D721Med (cell line): ENCODE measurements at places on chromosomes 1 and 21.

- no peak for DNase-seq
Observed at GRCh38 chr1:64898107-64898861, 68.1 kb downstream of the JAK1 start.

DNA sequence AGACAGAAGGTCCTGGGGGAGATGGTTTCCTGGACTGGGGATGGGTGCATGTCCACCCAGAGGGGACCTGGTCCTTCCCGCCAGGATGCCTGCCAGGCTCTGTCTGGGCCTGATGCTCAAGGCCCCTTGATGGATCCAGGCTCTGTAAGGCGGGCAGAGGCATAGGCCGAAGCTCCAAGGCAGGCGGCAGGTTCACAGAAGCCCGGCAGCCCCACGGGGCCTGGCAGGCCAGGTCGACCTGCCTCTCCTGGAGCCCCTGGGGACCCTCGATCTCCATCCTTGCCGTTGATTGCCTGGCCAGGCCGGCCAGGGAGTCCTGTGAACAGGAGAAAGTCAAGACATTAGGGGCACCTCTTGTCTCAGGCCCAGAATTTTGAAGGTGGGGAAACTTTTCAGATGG lies 16.0 kb downstream of the COL9A2 start:
- no peak for DNase-seq

GRCh38 chr1:9990944-9991343 lies 6.1 kb upstream of the RBP7 start:
- no peak for DNase-seq

- DNase-seq: no peak
Observed at GRCh38 chr1:40742363-40743061, 41.1 kb upstream of the KCNQ4 start.

- no peak for DNase-seq
Observed at GRCh38 chr1:29944253-29944905, 708.1 kb downstream of the PTPRU start.

DNA sequence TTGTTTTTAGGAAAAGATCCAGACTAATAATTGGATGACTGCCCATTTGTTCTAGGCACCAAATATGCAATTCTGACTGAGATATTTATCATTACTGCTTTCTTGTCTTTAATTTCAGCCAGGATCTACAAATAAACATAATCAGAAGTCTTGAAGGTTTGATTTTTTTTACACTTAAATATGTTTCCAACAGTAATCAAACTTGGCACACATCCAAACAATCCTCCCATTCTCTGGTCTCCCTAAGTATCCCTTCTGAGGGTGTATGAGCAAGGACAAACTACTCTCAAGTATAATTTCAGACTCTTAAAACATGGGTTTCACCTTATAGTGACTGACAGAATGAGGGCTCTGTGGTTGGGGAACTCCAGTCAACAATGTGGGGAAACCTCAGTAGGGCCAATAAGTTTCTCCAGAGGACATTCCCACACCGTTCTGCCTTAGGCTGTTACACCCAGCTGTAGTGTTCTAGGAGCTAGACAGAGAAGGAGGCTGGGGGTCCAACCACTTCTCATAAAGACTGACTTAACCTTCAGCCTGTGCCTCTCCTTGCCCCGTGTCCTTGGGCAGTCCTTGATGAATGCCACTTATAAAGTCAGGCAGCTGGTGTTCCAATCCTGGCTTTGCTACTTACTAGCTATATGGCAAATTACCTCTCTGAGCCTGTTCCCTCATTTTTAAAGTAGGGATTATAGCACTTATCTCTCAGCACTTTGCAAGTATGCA lies 1.5 kb upstream of the PALMD start:
- no peak for DNase-seq

GRCh38 chr1:210332719-210333398 lies 4.2 kb downstream of the HHAT start:
- no peak for DNase-seq

DNA sequence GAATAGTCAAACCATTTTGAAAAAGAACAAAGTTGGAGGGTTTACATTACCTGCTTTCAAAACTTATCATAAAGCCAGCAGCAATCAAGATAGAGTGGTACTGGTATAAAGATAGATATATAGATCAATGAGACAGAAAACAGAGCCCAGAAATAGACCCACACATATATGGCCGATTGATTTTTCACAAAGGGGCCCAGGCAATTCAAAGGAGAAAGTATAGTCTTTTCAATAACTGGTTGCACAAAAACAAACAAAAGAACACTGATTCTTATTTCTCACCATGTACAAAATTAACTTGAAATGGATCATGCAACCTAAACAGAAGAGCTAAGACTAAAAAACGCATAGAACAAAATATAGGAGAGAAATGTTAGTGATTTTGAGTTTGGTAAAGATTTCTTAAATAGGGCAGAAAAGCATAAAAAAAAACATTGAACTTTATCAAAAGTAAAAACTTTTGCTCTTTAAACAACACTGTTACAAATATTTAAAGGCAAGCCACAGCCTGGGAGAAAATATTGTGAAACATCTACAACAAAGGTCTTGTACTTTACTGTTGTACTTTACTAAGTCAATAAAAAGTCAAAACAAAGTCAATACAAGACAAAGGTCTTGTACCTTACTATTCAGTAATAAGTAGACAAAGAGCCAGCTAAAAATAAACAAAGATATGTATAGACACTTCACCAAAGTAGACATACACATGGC lies 50.2 kb downstream of the ST3GAL3 start:
- no peak for DNase-seq

DNA sequence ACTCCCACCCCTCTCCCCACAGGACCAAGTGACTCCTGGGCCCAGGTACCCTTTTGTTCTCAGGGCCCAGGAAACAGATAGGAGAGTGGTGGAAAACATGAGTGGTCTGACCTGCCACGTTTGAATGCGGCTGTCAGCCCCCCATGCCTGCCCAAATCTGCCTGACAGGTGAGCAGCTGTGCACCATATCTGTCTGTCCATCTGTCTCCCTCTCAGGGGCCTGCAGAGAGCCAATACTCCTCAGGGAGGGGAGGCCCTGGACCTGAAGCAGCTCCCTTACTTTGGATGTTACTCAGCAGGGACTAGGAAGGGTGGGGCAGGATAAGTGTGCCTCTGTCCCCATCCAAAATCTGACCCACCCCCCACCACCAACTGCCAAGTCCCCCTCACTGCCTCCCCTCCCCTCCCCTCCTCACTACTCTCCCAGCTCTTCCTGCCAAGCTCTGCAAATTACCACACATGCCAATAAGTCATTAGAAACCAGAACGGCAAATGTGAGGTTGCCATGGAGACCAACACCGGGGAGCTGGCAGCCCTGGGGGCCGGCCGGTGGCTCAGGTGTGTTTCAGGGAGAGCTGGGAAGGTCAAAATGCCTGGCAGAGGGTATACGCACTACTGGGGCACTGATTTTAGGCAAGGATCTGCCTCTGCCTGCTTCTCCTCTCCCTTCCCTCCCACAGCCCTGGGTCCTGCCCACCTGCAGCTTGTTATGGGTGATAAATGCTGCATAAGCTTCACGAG lies 11.5 kb downstream of the LRRN2 start:
- DNase-seq: no peak

GRCh38 chr1:192140382-192140781 lies 17.9 kb upstream of the RGS18 start:
- DNase-seq: no peak

DNA sequence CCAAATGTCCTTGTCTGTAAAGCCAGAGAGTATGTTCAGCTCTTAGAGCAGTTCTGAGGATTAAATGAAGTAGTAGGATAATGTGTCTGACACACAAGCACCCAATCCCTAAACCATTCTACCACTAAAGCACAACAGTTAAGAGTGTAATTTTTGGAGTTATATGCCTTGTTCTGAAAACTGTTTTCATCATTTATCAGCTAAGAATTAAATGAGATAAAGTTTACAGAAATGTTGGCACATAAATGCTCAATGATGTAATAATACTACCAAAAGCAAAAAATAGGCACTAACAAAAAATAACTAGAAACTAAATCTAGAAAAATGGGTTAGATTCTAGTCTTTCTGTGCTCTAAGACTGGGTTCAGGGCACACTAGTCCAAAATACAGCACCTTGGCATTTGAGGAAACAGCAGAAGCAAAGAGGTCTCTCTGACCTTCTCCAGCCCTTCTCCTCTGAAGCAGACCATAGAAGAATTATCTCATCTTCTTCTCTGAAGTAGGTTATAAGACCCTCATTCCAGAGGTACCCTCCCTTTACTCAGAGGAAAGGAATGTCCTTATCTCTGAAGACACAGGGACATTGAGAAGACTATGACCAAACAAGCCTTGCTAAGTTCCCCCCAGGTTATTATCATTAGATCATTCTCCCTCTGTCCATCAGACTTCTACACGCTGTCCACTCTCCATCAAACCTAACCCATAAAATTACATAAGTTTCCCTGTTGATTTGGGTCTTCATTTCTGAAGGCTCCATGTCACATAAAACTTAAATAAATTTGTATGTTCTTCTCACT lies 20.6 kb downstream of the ABL2 start:
- no peak for DNase-seq

- no peak for DNase-seq
Observed at GRCh38 chr1:210482945-210483617, 154.4 kb downstream of the HHAT start.

- DNase-seq: no peak
Observed at GRCh38 chr1:240572328-240572727, 39.6 kb downstream of the GREM2 start.

DNA sequence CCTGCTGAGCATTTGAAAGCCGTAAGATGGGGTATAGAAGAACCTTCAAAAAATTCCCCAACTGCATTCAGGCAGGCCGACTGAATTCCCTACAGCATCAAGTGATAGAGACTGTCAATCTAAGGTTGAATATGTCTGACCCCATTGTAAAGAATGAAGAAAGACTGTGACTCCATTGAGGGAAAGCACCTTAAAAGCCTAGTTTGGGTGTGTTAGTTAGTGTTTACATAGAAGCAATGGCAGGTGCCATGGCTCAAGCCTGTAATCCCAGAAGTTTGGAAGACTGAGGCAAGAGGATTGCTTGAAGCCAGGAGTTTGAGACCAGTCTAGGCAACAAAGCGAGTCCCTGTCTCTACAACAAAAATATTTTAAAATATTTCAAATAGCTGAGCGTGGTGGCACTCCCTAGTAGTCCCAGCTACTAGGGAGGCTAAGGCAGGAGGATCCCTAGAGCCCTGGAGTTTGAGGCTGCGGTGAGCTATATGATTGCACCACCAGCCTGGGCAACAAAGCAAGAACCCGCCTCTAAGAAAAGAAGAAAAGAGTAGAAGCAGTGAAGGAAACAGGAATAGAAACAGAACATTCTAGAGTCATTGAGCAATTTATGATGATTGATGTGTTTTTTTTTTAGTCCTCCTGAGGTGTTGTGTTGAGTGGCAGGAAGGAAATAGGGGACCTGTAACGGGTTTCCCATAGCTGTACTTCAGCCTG lies 15.4 kb downstream of the POLR3GL start:
- no peak for DNase-seq

DNA sequence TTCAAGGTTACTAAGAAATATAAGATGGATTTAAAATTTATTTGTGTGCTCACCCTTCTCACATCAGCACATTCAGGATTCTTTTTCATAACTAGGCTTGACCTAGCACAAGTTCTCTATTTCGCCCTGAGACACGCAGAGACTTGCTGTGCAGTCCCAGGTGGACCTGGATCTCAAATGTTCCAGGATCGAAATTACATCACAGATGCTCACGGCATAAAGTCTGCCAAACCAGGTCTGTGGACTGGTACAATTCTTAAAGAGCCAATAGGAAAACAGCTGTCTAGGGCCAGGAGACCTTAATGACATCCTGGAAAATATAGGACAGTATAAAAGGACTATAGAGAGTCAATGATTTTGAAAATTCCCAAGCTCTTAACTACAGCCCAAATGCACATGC lies 2.2 kb downstream of the PGBD5 start:
- DNase-seq: no peak

- DNase-seq: no peak
Observed at GRCh38 chr1:40626383-40626770, 39.1 kb downstream of the RIMS3 start.

DNA sequence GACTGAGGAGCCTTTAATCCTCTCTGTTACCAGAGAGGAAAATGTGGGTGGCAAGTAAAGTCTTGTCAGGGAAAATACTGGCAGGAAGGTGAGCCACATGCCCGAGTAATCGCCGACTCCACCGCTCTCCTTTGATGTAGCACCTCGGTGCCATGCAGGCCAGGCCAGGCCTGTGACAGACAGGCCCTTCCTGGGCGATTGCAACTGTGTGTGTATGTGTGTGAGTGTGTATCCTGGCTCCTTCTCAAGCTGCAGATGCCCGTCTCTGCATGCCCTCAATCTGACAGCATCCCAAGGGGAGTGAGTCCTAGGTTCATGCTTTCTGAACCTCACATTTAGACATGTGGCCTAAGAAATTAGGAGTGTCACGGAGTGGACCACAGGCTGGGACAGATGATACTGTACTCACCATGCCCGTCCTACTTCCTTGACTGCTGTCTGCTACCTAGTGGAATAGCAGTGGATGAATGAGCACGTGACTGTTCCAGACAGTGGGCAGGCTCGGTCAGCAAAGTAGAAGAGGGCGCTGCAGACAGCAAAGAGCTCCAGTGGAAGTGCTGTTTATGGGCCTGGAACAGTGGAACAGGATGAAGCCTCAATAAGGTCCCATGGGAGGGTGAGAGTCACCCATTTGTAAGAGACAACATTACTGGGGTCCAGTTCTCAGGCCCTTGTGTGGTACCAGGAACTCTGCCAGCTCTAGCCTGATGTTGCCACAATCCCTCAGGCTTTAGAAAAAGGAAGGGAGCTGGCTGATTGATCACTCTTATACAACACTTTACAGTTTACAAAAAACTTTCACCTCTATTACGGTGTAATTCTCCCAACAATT lies 25.3 kb downstream of the SERTAD4 start:
- no peak for DNase-seq

GRCh38 chr1:154759793-154760192 lies 110.3 kb downstream of the KCNN3 start:
- no peak for DNase-seq

DNA sequence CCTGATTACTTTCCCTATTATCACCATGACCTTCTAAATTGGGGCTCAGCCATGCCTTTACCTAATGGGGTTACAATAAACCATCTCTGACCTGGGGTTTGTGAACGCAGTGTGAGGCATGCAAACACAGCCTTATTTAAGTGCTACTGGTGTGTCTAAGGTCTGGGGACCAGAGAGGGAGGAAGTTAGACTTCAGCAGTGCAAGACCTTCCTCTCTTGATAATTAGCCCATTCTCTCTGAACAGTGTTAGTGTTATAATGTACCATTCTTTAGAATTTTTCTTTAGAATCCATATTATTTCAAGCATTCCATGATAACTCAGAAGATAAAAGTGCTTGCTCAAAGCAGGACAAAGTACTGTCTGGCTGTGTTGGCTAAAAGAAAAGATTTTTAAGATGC lies 10.5 kb upstream of the LRRC8D start:
- DNase-seq: no peak

DNA sequence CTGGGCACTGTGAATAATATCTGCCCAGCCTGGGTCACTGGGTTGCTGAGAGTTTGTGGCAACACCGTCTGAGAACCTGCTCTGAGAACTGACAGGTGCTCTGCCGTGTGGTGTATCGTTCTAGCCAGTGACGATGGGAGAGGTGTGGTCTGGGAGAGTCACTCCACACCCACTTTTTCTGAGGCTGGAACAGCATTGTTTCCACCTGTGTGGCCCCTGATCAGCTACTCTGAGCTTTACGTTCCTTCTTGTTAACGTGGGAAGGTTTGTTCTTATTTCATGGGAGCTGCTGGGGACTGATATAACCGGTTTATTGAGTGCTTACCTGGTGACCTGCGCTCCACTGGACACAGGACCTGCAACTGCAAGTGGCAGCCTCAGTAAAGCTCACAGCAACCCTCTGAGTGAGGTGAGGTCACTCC lies 34.8 kb upstream of the TENT5C start:
- no peak for DNase-seq

GRCh38 chr1:47971385-47972160 lies 25.6 kb downstream of the TRABD2B start:
- DNase-seq: no peak

- DNase-seq: no peak
Observed at GRCh38 chr1:206471415-206471801, 1.1 kb downstream of the IKBKE start.
